Activated CD4-positive, alpha-beta memory T cell treated with anti-CD3 and anti-CD28 coated beads, Interleukin-2, amount 10 ng/mL, durations not matched to agents 7 days and 5 days (primary cell): ENCODE measurements at places on chromosomes 13 and 19.

- DNase-seq = no peak
Observed at GRCh38 chr13:51771418-51772104, 32.4 kb downstream of the DHRS12 start.

- no peak for DNase-seq
Observed at GRCh38 chr13:50171590-50172282, 156.5 kb downstream of the KCNRG start.

- no peak for DNase-seq
Observed at GRCh38 chr13:88461272-88462009, 790.3 kb downstream of the SLITRK5 start.

DNA sequence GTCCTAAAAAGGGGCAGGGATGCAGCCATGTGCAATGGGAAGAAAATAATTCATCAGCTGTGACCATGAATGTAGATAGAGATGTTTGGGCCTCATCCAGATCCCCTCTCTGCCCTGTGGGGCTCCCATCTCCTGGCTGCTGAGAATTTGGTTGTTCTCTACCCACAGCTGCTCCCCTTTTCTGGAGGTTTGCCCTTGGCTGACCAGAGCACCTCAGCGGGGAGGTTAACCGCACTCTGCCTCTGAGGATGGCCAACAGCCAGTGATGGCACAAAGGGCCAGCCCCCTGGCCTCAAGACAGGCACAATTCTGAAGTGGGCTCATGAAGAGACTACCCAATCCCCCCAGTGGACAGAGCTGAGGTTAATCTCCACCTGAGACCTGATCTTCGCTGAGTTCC lies 61.5 kb upstream of the SERP2 start:
- DNase-seq = no peak

- DNase-seq = peak; percentile 51
Observed at GRCh38 chr19:17681505-17682125, 6.5 kb downstream of the UNC13A start.
